ENCODE measurements at places on chromosomes 11 and 22.

- no peak for DNase-seq
Observed at GRCh38 chr11:3178349-3178748, 13.2 kb upstream of the OSBPL5 start.

- DNase-seq = no peak
Observed at GRCh38 chr22:31588970-31589675, 72.9 kb downstream of the PISD start.

GRCh38 chr11:25891960-25892359 lies 440.0 kb upstream of the ANO3 start:
- DNase-seq = no peak

GRCh38 chr22:30731658-30732057 lies 37.0 kb downstream of the OSBP2 start:
- DNase-seq = no peak

DNA sequence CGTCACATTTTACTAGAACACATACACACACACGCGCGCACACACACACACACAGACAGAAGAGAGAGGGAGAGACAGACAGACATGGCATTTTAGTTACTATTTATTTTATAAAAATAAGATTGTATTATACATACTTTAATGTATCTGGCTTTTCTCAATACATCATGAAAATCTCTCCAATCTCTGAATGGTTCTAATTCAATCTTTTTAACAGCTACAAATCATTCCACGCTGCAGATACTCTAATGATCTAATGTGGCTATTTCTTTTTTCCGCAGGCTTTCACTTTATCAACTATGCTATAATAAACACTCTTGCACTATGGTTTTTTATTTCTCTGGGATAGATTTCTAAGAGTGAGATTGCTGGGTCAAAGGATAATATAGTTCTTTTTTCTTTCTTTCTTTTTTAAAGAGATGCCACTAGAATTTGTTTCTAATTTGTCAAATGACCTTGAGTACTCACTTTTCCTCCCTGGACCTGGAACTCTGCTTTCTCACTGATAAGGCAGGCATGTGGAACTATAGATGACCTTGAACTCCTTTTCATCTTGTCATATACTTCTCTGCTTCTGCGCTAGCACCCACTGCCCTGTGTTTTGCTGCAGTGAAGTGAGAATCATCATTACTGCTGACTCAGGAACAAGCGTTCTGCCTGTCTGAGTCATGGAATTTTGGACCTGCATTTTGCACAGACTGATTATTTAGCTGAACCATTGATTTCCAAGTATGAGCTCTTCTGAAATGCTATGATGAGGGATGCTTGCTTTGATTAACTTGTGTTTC lies 4.9 kb upstream of the SLC6A5 start:
- no peak for DNase-seq

DNA sequence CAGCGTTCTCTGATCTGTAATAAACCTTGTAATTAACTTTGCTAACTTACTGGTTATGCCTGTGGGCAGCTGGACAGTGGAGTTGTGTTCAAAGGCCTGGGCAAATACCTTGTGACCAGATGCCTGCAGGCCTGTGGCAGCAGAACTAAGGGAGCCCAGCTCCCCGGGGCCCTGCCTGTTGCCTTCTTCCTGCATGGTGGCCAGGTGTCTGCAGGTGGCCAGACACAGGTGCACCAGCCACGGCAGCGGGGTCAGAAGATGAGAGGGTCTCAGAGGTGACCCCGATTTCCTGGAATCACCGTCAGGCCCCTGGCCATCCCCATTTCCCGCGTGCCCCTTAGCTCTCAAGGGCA lies 127.2 kb downstream of the OSBP2 start:
- DNase-seq = no peak

DNA sequence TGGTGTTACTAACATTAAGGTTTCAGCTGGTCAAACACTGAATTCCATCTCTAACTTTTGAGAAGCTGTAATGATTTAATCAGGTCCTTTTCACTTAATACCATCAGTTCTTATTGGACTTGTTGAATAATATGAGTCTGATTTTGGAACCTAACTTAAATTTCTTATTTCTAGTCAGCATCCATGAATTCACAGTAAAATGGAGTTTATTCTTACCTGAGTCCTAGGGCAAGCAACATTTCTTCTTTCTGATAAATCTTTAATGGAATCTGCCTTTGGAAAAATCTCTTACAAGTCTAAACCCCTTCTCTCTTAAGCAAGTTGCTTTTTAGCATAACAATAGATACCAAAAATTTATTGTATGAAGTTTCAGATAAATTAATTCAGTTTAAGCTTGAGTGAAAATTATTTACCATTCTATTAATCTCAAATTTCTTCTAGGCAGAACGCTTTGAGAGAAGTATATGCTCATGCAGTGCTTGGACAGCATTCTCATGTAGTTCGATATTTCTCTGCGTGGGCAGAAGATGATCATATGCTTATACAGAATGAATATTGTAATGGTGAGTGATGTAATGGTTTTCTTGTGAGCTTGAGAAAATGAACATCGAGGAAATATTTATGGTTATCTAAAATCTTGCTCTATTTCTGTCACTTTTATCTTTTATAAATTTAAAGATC lies 3.4 kb downstream of the WEE1 start:
- DNase-seq = no peak

DNA sequence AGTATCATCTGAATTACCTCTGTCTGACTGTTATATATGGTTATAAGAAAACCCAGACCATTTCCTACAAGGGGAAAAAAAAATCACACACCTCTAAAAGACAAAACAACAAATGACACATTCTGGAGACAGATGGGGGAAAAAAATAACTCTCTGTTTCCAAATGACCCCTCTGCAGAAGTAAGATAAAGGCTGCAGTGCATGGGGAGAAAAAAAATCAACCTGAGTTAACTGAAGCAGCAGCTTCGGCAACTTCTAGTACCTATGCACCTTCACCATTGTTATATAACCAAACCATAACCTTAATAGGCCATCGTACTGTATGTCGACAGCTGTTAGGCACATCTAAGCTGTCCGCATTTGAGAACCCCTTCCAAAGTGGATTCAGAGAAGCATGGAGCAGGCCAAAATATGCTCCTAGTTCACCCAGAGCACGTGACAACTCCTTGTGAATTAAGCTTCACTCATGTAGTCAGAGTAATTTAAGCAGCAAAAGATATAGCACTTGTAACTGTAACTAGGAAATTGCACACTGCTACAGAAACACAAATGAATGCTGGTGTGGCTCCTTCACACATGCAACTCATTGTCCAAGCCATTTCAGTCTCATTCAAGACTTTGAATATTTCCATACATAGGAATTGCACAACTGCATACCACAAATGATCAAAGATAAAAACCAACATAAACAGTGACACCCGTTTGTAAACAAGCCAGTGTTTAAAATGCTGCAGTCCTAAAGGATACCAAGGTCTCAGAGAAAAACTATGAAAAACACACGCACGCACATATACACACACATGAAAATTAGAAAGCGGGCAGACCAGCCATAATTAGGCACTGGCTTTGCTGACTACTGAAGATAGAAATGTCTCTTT lies 2.7 kb downstream of the SIK3 start:
- DNase-seq = peak; percentile 70

GRCh38 chr11:116073854-116074837 lies 569.9 kb upstream of the CADM1 start:
- DNase-seq = peak; percentile 7

DNA sequence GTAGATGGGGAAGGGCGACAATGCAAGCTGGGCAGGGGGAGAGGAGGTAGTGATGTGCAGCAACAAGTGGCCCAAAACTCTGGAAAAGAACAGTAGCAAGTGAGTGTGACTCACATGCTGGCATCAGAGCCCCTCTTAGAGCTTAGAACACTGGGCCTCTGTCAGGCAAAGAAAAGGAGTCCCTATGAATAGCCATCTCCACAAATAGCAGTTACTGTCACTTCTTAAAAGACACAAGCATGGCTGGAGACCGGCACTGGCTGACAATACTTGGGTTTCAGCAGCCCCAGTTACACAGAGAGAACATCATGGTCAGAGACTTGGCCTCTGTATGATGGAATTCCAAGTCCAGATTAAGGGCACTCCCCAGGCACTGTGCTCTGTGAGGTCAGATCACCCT lies 58.2 kb downstream of the PRCP start:
- no peak for DNase-seq

GRCh38 chr11:93199616-93200015 lies 1.8 kb upstream of the SLC36A4 start:
- DNase-seq = no peak

- DNase-seq = no peak
Observed at GRCh38 chr11:126702165-126702720, 298.3 kb downstream of the KIRREL3 start.

GRCh38 chr11:122556605-122557004 lies 98.9 kb upstream of the UBASH3B start:
- DNase-seq = no peak

DNA sequence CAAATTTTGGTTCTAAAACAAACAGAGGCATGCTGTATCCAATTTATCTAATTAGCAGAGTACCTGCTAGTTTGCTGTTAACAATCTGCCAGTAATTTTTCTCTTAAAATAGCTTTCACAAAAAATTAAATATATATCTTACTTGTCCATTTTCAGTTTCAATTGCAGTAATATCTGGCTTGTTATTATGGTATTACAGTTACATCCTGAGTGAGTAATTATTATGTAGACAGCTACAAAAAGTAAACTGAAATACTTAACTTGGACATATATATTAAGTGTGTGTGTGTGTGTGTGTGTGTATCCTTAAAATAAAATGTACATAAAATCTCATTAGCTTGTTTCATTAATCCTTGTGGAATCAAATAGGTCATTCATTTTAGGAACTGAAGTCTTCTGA lies 148.7 kb downstream of the LUZP2 start:
- DNase-seq = no peak

DNA sequence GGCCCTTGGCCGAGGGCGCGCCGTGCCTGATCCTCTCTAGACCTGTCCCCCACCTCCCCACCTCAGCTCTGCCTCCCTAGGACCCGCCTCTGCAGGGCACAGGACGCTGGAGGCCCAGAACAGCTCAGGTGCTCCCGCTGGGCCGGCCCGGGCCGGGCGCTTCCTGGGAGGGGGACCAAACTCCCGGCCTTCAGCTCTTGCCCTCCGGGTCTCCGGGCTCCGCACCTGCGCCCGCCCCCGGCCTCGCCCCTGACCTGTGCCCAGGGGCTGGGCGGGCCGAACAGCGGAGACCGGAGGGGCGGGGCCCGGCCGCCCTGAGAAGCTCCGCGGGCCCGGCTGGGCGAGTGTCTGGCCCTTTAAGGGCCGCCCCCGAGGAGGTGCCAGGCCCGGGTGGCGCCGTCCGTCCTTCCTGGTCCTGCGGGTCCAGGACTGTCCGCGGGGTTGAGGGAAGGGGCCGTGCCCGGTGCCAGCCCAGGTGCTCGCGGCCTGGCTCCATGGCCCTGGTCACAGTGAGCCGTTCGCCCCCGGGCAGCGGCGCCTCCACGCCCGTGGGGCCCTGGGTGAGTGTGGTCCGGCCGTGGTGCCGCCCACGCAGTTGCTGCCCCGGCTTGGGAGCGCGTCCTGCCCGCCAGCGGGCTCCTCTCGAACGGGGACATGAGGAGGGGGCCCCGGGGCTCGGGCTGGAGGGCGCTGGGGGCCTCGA lies at the start of gene SSH3:
SSH3 (plus strand) TSS at position 399 of the 703 bp plus-strand sequence; CDS start at position 495, 96 bp downstream.
- DNase-seq = no peak

DNA sequence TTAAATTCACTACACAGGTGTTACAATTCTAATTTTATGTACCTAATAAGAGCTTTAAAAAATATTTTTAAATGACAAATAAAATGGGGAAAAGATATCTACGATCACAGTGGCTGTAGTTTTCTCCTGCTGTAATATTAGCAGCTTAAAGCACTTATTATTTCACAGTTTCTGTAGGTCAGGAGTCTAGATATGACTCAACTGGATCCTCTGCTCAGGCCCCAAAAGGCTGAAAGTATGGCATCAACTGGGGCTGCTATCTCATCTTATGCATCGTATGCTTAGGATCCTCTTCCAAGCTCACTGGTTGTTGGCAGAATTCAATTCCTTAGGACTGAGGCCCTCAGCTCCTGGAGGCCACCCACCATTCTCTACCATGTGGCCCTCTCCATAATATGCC lies 12.8 kb downstream of the FBXO3 start:
- no peak for DNase-seq
